Thoracic aorta (tissue), 2 donors: ENCODE measurements at places on chromosomes 11 and 22.
A peak's percentile ranks its signal among the peaks of the same experiment; 100 is the strongest.

GRCh38 chr11:82848829-82849228, 51.4 kb downstream of the PRCP start:
- peaks cover 3% of the 10 kb centered on the region for H3K36me3 ChIP-seq
- H3K27ac ChIP-seq: no peak overlapping the region
- no peak for DNase-seq
- no peaks in the 10 kb centered on the region for H3K27me3 ChIP-seq

- H3K4me1 ChIP-seq: no peaks in the 10 kb centered on the region
- no peaks in the 10 kb centered on the region for H3K27me3 ChIP-seq
- H3K4me3 ChIP-seq: no peak overlapping the region
- H3K27ac ChIP-seq: no peak overlapping the region
- no peaks in the 10 kb centered on the region for H3K36me3 ChIP-seq
These were observed 158.8 kb downstream of the CTTN start for GRCh38 chr11:70556884-70557741.

DNA sequence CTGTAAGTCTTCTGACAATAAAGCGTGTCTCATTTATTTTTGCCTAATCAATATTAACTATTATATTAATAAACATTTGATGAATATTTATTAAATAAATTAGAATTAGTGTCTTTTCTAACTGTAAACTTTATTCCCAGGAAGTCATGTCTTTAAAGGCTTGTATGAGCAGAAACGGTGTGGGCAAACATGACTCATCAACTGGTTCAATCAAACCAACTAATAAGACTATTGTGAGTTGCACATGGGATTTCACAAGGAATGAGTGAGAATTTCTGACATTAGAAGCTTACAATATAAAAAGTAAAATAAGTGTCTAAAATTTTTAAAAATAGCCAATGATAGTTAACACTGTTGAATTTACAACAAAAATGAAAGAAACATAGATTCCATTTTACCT, 259.2 kb upstream of the CTSC start:
- H3K27me3 ChIP-seq: no peaks in the 10 kb centered on the region
- DNase-seq: no peak
- H3K36me3 ChIP-seq: no peaks in the 10 kb centered on the region
- no peaks in the 10 kb centered on the region for H3K4me1 ChIP-seq

DNA sequence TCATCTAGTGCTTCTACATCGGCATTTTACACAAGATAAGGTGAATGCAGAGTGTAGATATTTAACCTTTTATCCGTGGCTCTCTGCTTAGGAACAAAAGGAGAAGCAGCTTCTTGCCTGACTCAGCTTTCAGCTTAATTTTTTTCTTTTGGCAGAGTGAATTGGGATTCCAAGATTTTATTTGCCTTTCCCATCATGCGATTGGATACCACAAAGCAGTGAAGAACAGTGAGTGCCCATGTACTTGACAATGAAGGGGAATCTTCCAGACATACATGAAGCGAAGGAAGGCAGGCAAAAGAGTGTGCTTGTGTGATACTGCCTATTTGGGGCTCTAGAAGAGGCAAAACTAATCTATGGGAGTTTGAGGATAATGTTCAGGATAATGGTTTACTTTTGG, 17.0 kb upstream of the CHKA start:
- no peak for DNase-seq
- no peaks in the 10 kb centered on the region for H3K36me3 ChIP-seq
- H3K27ac ChIP-seq: no peak overlapping the region
- H3K4me3 ChIP-seq: no peak overlapping the region

- DNase-seq: no peak
- no peak overlapping the region for H3K27ac ChIP-seq
- H3K4me3 ChIP-seq: no peak overlapping the region
- no peaks in the 10 kb centered on the region for H3K36me3 ChIP-seq
These were observed 210.1 kb downstream of the NTM start for GRCh38 chr11:131580476-131580875.

DNA sequence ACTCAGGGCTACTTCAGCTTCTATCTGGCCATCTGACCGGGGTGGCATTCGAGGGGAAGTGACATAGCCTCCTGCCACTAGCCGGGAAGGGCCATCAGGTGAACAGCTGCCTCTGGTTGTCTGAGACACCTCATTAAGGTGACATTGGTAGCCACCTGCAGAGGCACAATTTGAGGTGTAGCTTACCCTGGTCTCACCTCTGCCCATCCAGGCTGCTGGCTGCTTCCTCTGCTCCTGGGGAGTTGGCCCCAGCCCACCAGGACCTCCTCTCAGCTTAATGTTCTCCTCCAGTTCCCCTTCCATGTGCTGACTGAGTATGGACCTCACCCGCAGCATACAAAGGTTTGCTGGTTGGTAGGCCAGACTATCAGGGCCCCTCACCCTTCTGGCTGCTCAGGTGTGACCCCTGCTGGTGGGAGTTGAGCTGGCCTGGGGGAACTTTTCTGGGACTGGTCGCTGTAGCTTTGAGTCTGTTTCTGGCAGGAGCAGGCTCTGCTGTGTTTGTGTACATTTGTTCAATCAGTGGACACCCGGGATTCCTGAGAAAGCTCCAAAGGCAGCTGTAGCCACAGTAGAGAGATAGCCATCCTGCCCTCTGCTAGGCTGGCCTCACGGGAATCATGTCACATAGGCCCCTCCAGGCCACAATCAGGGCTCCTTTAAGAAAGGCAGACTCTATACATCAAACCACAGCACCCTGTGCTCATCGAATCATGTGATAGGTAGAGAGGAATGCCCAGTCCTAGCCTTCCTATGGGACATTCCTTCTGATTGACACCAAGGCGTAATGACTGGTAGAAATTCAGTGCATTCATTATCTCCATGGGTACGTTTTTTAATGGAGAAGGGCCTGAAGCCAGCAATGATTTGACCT, 295.1 kb upstream of the PLET1 start:
- no peak overlapping the region for H3K4me3 ChIP-seq
- no peak overlapping the region for H3K27ac ChIP-seq
- no peak for DNase-seq
- H3K36me3 ChIP-seq: no peaks in the 10 kb centered on the region
- no peaks in the 10 kb centered on the region for H3K27me3 ChIP-seq
- peaks cover 16% of the 10 kb centered on the region for H3K4me1 ChIP-seq

- peak overlapping the region; percentile 2 for H3K27ac ChIP-seq
- no peak for DNase-seq
- H3K36me3 ChIP-seq: no peaks in the 10 kb centered on the region
- H3K4me3 ChIP-seq: peak overlapping the region; percentile 37
- H3K27me3 ChIP-seq: no peaks in the 10 kb centered on the region
These were observed 3.4 kb downstream of the PLAAT3 start for GRCh38 chr11:63610604-63611394.

DNA sequence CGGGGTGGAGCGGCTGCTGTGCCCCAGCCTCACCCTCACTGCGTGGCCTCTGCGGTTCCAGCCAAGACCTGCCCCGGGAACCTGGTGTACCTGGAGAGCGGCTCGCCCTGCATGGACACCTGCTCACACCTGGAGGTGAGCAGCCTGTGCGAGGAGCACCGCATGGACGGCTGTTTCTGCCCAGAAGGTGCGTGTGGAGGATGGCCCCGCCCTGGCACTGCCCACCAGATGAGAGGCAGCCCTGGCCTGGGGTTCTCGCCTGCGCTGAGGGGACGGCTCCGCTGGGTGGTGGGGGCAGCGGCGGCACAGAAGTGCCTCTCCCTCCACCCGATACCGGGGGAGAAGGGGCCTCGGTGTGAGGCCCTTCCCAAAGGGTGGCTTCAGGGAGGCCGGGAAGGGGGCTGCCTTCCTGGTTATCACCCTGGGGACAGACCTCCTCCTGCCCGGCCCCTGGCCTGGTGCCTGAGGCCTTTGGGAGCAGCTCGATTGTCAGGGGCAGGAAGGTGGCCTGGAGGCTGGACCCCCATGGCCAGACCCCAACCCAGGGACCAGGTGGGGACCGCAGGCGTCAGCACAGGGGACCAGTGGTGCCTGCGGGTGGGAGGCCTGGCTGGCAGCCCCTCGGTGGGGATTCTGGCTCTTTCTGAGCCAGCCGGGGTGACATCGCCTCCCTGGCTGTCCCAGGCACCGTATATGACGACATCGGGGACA, 7.1 kb downstream of the MUC2 start:
- no peaks in the 10 kb centered on the region for H3K27me3 ChIP-seq
- no peak overlapping the region for H3K27ac ChIP-seq
- DNase-seq: no peak
- no peak overlapping the region for H3K4me3 ChIP-seq
- no peaks in the 10 kb centered on the region for H3K36me3 ChIP-seq
- no peaks in the 10 kb centered on the region for H3K4me1 ChIP-seq

- DNase-seq: no peak
- H3K4me3 ChIP-seq: no peak overlapping the region
- H3K36me3 ChIP-seq: no peaks in the 10 kb centered on the region
- no peaks in the 10 kb centered on the region for H3K27me3 ChIP-seq
- no peak overlapping the region for H3K27ac ChIP-seq
These were observed 10.6 kb downstream of the MMP20 start for GRCh38 chr11:102614485-102614884.

DNA sequence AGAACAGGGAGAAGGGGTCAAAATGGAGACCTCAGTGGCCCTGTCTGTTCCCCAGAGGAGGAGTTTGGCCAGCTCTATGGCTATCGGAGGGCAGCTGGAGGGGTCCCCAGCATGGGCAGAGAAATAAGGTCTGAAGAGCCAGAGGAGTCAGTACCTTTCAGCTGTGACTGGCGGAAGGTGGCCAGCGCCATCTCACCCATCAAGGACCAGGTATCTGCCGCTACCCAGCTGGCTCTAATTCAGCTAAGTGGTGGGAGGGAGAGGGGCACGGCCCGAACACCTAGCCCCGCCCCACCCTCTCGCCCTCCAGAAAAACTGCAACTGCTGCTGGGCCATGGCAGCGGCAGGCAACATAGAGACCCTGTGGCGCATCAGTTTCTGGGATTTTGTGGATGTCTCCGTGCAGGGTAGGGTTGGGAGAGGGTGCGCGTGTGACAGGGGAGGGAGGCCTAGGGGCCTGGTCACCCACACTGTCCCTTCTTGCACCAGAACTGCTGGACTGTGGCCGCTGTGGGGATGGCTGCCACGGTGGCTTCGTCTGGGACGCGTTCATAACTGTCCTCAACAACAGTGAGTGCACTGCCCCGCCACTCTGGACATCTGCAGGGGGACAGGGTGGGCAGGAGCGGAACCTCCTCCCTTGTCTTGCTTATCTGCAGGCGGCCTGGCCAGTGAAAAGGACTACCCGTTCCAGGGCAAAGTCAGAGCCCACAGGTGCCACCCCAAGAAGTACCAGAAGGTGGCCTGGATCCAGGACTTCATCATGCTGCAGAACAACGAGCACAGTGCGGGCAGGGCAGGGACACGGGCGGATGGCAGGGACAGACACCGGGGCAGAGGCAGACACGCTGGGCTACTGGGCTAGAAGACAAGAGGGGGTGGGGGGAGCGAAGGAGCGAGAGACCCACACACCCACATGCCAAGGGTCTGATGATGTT, 2.8 kb downstream of the CTSW start:
- no peak for DNase-seq
- peaks cover 6% of the 10 kb centered on the region for H3K4me1 ChIP-seq
- H3K4me3 ChIP-seq: no peak overlapping the region
- peaks cover 16% of the 10 kb centered on the region for H3K36me3 ChIP-seq
- H3K27me3 ChIP-seq: no peaks in the 10 kb centered on the region
- H3K27ac ChIP-seq: no peak overlapping the region
